ENCODE measurements at places on chromosomes 12 and 14.

DNA sequence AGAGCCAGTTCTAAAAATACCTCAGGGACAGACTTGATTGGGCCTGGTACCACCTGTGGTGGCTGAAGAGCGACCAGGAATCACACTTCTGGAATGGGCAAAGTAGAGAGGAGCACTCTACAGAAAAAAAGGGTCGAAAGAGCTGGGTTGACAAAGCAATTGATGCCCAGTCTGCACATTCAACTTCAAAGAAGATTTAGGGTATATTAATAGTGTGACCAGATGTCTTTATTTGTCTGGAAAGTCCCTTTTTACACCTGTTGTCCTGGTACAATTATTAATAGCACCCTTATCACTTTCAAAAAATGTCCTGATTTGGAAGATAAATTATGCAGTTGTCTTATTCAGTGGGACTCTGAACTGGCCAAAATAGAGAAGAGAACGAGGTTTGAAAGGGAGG lies 137.5 kb downstream of the DYRK2 start:
- no peak for DNase-seq

DNA sequence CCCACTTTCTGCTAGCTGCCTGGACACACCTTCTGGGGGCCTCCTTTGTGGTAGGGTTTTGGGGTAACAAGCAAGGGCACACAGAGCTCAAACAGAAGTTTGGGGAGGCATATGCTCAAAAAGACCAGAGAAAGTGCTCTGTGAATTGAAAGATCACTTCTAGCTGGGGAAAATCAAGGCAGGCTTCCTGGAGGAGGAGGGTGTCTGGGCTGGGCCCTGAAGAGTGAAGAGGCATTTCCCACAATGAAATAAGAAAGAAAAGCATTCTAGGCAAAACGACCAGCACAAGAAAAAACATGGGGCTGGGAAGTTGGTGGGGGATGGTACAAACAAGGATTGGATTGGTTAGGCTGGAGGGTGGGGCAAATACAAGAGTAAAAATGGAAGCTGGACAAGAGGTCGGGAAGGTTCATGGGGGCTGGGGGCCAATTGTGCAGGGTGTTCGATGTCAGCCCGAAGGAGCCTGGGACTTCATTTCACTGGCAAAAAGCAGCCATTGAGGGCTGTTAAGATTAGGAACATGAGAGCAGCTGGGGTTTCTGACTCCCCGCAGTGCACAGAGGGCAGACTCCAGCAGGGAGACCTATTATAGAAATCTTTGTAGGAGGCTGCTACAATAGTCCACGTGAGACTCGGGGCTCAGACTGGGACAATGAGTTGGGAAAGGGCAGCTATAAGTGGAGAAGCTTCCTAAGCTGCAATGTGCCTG lies 51.5 kb upstream of the CMKLR1 start:
- DNase-seq, result no peak

GRCh38 chr12:54142114-54142475 lies 46.7 kb downstream of the SMUG1 start:
- DNase-seq, result no peak

- DNase-seq, result no peak
Observed at GRCh38 chr12:94426049-94426448, 33.6 kb downstream of the CEP83 start.

DNA sequence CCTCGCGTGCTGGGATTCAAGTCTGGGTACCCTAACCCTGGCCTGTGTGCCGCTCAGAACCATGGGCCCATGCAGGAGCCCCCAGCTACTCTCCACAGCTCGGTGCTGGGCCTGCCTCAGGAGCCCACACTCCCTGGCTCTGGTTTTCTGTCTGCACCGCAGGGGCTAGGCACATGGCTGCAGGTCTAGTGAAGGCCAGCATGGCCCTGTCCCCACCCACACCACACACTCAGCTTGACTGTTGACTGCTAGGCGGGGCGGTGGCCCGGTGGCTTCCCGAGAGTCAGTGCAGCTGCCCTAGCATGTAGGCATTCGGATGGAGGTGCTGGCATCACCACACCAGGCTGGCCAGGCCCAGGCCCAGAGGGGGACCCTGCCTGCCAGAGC lies 7.9 kb downstream of the INF2 start:
- DNase-seq, result no peak

DNA sequence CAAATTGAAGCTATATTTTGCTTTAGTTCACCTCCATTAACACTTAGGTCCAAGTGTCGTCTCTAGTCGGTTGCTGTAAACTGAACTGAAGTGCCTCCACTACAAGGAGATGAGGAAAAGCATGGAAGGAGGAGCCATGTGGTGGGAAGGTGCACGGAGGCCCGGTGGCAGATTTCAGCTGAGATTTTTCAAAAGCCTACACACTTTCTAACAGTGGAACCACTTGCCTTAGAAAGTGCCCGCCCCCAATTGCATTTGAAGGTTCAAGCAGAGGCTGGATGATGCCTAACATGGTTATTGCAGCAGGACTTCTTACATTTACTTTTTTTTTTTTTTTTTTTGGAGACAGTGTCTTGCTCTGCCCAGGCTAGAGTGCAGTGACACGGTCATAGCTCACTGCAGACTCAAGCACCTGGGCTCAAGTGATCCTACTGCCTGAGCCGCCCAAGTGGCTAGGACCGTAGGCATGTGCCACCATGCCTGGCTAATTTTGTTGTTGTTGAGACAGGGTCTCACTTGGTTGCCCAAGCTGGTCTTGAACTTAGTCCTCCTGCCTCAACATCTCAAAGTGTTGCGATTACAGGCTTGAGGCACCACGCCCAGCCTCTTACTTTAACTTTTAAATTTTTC lies 27.6 kb downstream of the EML1 start:
- no peak for DNase-seq

- DNase-seq, result no peak
Observed at GRCh38 chr12:8449355-8449859, 6.4 kb upstream of the CLEC6A start.

DNA sequence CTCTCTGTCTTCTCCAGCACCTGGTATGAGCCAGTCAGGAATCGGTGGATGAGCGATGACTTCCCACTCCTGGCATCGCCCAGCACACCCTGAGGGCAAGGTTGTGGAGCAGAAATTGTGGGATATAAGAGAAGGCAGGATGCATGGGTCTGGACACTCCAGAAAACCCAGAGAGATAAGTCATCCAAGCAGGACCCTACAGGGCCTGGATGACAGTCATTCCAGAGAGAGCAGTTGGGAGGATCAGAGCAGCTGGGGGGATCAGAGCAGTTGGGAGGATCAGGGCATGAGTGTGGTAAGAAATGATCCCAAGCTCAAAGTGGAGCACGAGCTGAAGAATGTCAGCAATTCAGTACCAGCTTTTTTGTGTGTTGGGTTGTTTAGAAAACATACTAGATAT lies 4.0 kb downstream of the AGAP2 start:
- no peak for DNase-seq
